Vagina (tissue), 2 donors: ENCODE measurements at places on chromosomes 13 and 19.

DNA sequence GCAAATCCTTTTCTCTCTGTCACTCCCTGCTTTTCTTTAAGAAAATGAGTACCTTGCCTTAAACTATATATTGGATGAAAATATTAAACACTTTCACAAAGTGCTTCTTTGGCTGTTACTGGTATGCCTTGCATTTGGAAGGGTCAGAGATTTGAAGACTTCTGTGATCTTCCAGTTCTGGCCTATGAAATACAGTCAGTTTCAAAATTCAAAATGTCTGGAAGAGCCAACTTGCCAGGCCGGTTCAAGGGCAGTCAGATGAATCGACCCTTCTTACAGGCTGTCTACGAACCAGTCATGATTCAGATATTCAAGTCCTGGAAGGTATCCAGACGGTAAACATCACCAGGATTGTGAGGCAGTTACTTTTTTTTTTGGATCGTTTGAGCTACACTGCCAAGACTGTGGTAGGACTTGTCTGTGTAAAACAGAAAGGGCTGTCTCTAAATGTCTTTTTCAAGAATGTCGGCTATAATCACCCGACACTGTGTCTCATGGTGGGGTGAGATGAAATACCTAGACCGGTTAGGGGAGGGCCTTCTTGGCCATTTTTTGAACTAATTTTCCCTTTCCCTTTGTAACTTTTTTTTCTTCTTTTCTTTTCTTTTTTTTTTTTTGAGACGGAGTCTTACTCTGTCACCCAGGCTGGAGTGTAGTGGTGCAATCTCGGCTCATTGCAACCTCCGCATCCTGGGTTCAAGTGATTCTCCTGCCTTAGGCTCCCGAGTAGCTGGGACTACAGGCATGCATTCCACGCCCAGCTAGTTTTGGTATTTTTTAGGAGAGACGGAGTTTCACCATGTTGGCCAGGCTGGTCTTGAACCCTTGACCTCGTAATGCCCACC, 11.2 kb downstream of the ACTN4 start:
- no peak for DNase-seq

GRCh38 chr19:38079926-38080380, 144.1 kb downstream of the DPF1 start:
- DNase-seq = no peak

- no peak for DNase-seq
Measured at GRCh38 chr13:22648320-22648801, 532.4 kb upstream of the SGCG start.

DNA sequence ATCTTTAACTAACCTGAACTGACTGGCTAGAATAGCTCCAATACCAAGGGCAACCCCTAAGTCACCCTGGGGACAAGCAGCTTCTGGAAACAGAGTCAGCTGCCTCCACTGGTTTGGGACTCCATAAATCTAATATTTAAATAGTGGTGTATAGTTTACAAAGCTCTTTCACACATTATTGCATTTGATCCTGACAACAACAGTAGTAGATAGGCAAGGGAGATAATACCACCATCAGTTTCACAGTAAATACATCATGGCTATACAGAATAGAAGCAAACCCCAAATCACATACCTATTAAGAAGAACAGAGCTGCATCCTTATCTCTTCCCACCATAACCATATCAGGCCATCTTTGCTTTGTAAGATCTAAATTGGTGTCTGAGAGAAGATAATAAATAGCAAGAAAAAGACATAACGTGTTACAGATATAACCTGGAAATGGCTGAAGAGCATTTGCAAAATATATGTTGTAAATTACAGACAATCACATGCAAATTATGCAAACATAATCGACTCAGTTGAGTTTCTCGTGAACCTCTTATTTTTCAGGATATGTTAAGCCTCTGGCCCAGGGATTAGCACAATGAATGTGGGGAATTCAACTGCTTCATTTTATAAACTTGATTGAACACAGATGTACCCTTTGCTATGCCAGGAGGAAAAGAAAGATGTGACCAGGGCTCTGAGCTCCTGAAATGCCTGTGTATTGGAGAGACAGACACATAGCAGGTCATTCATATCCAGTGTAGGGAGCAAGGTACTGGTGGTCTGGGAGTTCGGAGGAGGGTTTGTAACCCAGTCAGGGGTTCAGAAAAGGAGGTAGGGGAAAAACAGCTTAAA, 142.5 kb downstream of the SLC7A1 start:
- no peak for DNase-seq

DNA sequence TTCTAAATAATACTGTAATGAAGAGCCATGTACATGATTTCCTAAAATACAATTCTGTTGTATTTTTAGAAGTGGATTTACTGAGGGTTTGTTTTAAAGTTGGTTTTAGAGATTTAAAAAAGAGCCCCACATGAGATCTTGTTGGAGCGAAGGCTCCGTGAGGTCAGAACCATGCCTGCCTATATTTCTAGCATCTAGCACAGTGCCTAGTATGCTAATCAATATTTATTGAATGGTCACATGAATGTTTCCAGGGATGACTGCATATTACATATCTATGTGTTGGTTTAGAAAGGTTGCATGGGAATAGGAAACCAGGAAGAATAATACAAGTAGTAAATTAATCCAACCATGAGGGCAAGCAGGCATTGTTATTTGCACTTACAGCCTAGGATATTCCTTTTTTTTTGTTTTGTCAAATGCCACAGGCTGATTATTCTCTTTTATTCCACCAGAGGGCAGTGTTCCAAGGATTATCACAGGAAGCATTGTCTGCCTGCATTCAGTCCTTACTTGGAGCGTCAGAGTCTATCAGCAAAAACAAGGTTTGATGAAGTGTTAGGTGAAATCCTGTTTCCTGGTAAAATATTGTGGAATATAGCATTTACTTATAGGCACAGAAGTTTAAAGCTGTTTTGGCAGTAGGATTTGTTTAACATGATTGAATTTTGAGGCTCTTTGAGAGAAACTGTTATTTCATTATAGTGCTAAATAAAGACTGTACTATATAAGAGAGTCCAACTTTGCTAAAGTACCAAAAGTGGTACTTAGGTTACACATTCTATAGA, 46.8 kb downstream of the COG3 start:
- DNase-seq = no peak

DNA sequence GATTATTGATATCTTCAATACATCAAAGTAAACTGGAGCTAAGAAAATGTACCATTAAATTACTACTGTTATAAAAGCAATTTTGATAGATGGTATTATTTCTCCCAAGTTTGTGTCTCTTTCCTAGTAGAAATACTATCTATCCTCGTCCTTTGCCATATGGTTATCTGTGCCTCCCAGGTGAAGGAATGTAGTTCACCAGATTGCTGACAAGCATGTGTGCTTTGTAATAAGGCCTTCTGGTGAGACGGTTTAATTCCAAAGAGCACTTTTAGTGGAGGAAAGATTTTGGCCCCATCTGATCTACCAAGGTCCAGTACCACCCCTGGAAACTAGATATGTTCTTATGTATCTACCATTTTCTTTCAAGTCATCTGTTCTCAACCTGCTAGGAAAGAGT, 243.6 kb downstream of the DLEU7 start:
- no peak for DNase-seq

DNA sequence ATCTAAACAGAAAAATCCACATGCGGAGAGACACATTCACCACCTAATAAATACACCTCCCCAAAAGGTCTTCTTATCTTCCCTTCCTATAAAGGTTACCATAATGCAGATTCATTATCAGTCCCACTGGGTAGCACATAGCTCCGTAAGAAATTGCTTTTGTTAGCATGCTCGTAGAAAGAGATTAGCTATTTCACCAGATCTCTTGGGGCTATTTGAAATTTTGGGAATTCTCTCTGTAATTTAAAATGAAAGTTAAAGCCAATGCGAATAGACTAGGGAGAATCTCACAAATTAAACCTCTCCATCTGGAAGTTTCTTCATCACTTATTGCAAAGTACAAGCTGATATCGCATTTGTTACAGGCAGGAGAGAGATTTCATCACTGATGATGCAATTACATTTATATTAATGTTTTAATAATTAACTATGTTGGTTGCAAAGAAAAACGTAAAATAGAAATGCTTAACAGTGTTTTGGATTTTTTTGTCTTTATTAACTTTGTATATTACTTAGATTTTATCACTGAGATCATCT, 12.9 kb upstream of the DACH1 start:
- DNase-seq = no peak

- no peak for DNase-seq
Measured at GRCh38 chr13:111280681-111281585, 39.5 kb upstream of the TEX29 start.

GRCh38 chr19:20863176-20863575, 59.9 kb upstream of the ZNF85 start:
- DNase-seq = peak; percentile 81

GRCh38 chr13:52599037-52599847, 43.0 kb upstream of the HNRNPA1L2 start:
- DNase-seq = no peak

GRCh38 chr13:66992183-66992582, 238.0 kb downstream of the PCDH9 start:
- no peak for DNase-seq

- DNase-seq = peak; percentile 58
Measured at GRCh38 chr13:113179374-113180230, 21.2 kb downstream of the PROZ start.

DNA sequence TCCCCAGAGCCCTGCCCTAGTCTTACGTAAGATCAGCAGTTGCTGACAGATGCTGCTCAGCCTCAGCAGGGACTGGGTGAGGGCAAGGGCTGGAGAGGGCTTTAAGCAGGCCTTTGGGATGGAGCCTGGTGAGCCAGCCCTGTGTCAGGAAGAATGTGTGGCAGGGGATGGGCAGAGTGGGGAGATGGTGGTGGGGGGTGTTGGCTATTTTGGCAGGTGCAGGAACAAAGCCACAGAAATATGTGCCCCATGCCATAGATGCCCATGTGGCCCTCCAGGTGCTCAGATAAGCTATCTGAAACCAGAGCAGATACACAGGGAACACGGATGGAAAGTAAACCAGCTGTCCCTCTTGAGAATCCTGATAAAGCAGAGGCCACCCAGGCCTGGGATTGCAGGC, 1325.0 kb downstream of the UQCRFS1 start:
- DNase-seq = peak; percentile 70

- DNase-seq = no peak
Measured at GRCh38 chr13:50561739-50562138, 281.8 kb downstream of the DLEU7 start.

DNA sequence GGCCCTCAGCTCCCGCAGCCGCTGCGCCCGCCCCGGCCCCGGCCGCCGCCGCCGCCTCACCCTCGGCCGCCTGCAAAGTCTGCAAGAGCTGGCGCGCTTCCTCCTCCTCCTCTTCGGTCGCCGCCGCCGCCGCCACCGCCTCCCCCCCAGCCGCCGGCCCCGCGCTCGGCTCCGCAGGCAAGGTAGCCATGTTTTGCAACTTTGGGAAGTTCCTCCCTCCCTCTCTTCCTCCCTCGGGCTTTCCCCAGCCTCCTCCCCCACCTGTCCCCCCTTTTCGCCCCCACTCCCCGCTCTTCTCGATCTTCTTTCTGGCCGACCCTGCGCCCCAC, 433 bp downstream of the SIX5 start:
- no peak for DNase-seq
